ENCODE measurements at places on chromosomes 4 and X.
A peak's percentile ranks its signal among the peaks of the same experiment; 100 is the strongest.

DNA sequence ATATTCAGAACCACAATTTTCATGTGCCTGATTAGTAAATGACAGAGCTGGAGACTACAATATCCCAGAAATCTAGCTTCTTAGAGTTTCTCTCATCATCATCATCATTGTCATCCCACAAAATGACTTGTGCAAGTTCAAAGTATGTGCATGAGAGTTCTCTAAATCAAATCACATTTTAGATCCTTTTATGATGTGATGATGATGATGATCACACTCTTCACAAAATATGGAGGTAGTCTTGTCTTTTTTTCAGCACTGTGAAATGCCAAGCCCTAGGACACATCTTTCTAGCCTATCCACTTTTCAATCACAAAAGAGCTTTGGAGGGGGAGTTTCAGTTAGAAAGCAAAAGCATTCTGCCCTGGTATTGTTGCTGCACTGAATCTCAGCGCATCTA is 7.4 kb downstream of the MBNL3 start:
- DNase-seq, result no peak

GRCh38 chr4:137359691-137360315 is 172.5 kb downstream of the PCDH18 start:
- DNase-seq, result no peak

DNA sequence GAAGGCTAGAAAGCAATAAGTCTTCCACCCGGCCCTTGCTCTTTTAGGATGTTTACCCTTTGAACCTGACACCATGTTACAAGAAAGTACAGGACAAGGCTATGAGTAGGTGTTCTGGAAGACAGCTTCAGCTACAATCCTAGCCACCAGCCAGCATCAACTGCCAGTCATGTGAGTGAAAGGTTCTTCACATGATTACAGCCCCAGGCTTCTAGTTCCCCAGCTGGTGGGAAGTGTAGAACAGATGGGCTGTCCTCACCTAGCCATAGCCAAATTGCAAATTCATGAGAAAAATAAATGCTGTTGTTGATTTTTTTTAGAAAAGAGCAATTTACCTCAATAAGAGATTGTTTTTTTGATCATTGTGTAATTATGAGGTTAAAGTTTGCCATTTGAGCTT is 60.8 kb downstream of the GRXCR1 start:
- no peak for DNase-seq

GRCh38 chr4:87033902-87034301 is 99.1 kb downstream of the AFF1 start:
- no peak for DNase-seq

DNA sequence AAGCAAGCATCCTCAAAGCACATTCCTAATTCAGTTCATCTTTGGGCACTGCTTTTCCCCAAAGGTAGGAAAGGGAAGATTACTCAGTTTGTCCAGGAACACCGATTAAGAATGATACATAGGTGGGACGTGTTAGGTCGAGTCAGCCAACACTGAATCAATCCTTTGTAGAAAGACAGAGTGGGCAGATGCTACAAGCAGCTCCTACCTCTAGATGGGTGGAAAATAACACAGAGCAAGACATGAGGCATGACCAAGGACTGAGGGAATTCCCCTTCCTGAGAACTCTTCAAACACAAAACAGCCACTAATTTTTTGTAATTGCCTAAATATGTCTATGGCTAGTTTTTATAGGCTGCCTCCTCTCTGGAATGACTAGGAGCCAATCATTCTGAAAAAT is 331.7 kb downstream of the HNRNPD start:
- DNase-seq, result no peak

- no peak for DNase-seq
Measured at GRCh38 chrX:30791296-30792278, 97.5 kb downstream of the TAB3 start.

GRCh38 chr4:159071178-159071968 is 31.5 kb upstream of the RAPGEF2 start:
- DNase-seq, result no peak

DNA sequence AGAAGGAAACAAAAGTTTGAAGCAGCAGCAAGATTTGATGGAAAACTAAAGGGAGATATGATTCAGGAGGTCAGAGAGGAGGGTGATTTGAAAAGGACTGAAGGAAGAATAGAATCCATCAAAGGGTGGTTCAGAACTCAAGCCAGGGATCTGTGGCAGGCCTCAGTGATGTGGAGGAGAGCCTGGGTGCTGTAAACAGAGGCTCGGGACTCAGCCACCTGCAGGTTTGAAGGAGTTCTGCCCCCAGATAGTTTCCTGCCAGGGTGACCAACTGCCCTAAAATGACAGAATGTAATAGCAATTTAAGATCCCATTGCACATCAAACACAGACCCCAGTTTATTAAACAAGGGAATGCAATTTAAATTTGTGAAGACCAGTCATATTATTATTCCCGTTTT is 204.0 kb upstream of the FAT1 start:
- DNase-seq, result no peak

GRCh38 chr4:4800646-4801408 is 58.6 kb upstream of the MSX1 start:
- DNase-seq, result no peak

GRCh38 chrX:152537373-152537772 is 86.3 kb upstream of the GABRA3 start:
- peak; percentile 37 for DNase-seq

- no peak for DNase-seq
Measured at GRCh38 chrX:153981771-153982533, 9.4 kb downstream of the TMEM187 start.

- DNase-seq, result no peak
Measured at GRCh38 chr4:86586160-86586572, 7.9 kb upstream of the PTPN13 start.

DNA sequence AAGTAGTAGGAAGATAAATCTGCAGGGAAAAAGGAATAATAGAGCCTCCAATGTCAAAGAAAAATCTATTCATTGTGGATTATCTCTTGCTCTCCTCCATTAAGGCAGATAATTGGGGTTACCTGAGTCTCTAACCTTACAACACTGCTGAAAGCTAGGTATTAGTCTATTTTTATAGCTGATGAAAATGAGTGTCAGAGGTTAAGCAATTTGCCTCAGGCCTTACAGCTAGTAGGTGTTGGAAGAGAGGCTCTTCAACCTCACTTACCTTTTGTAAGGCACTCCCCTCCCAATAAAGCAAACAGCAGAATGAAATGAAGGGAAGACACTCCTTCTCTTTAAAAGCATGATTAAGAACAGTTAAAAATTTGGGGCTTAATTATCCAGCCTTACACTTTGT is 45.4 kb upstream of the GAB1 start:
- DNase-seq, result no peak

GRCh38 chr4:76585897-76586360 is 150.9 kb downstream of the SHROOM3 start:
- DNase-seq, result peak; percentile 84

GRCh38 chr4:108742451-108743420 is 20.1 kb downstream of the ETNPPL start:
- no peak for DNase-seq

- DNase-seq, result no peak
Measured at GRCh38 chrX:84830836-84831235, 172.8 kb upstream of the APOOL start.

GRCh38 chr4:168880072-168880675 is 129.9 kb downstream of the CBR4 start:
- no peak for DNase-seq

DNA sequence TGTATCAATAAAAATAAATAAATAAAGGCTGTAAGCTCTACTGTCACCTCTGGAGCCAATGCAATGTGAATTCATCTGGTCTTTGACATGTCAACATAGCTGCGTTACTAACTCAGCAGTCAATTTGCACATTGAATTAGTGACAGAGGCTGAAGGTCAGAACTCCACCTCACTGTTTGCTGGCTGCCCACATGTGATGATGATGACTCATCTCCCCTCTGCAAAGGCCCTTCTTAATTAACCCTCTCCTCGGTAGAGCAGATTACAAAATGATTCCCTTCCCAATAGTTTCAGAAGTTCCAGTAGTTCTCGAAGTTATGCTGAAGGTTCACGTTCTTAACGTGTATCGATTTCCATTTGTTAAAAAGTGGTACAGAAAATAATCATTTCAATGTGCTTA is 1626.0 kb upstream of the TENM3 start:
- no peak for DNase-seq

GRCh38 chrX:40006106-40007017 is 91.4 kb downstream of the BCOR start:
- DNase-seq, result no peak

DNA sequence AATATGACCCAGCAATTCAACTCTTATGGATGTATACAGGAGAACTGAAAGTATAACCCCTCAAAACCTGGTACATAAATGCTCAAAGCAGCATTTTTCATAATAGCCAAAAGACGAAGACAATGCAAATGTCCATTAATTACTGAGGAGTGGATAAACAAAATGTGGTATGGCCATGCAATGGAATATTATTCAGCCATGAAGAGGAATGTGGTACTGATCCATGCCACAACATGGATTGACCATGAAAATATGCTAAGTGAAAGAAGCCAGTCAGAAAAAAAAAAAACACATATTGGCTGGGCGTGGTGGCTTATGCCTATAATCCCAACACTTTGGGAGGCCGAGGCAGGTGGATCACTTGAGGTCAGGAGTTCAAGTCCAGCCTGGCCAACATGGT is 74.5 kb upstream of the PLS3 start:
- DNase-seq, result no peak

DNA sequence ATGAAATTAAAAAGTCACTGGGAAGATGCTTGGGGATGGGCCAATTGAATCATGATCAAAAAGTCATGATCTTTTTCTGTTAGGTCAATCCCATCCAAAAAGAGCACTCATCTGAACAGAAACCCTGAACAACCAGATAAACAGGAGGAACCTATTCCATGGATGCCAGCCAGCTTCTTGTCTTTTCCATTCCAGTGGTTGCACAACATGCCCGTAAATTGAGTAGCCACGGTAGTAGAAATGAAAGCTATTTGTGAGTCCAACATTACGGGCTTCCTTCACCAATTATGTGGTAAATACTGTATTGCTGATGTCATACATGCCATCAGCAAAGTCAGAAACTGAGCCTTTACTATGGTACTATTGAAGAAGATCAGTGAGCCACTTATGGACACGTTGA is 982.4 kb upstream of the HS3ST1 start:
- DNase-seq, result no peak

DNA sequence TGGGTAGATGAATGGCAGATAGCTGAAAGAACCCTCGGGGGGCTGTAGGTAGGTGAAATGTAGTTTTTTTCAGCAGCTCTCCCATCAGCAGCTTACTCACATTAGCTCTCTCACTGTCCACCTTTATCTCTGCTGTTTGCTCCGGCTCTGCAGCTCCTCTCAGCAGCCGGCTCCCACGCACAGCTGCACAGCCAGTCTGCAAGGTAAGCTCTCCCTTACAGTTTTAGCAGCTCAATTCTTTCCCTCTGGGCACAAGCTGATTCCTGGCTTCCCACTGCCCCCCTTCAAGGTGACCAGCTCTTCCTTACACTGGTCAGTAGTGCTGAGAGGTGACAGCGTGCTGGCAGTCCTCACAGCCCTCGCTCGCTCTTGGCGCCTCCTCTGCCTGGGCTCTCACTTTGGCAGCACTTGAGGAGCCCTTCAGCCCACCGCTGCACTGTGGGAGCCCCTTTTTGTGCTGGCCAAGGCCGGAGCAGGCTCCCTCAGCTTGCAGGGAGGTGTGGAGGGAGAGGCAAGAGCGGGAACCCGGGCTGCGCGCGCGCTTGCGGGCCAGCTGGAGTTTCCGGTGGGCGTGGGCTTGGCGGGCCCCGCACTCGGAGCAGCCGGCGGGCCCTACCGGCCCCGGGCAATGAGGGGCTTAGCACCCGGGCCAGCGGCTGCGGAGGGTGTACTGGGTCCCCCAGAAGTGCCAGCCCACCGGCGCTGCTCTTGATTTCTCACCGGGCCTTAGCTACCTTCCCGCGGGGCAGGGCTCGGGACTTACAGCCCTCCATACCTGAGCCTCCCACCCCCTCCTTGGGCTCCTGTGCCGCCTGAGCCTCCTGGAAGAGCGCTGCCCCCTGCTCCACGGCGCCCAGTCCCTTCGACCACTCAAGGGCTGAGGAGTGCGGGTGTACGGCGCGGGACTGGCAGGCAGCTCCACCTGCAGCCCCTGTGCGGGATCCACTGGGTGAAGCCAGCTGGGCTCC is 393.6 kb downstream of the CENPC start:
- no peak for DNase-seq

GRCh38 chr4:168515222-168516011 is 18.6 kb downstream of the PALLD start:
- DNase-seq, result no peak

DNA sequence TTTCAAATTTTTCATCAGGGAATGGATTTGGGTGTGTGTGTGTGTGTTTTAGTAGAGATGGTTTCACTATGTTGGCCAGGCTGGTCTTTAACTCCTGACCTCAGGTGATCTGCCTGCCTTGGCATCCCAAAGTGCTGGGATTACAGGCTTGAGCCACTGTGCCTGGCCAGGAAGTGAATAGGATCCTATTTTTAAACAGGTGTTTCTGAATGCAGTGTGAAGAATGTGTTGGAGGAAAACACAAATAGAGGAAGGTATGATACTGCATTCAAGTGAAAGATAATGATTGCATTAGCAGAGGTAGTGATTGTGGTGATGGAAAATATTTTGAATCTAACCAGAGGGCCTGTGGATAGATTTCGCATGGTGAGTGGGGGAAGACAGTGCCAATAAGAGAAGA is 189.6 kb downstream of the TENM3 start:
- DNase-seq, result no peak

GRCh38 chr4:138659812-138660316 is 355.7 kb upstream of the NOCT start:
- no peak for DNase-seq

DNA sequence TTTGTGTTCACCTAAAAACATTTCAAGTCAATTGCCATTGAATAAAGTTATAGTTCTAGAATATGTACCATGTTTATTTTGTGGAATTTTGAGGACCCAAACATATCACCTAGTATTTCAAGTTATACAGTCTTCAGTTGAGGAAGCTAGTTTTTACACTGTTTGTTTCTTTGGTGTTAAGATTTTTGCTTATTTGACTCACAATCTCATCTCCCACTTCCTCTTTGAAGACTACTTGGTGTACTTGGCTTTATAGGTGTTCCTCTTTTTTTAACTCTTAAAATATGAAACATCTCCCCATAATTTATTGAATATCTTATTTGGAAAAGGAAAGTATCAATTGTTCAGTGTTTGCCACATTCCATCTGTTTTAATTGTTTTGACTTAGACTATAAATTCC is 675.4 kb downstream of the RAPGEF2 start:
- no peak for DNase-seq

- DNase-seq, result no peak
Measured at GRCh38 chr4:115674485-115674884, 561.1 kb upstream of the NDST4 start.

DNA sequence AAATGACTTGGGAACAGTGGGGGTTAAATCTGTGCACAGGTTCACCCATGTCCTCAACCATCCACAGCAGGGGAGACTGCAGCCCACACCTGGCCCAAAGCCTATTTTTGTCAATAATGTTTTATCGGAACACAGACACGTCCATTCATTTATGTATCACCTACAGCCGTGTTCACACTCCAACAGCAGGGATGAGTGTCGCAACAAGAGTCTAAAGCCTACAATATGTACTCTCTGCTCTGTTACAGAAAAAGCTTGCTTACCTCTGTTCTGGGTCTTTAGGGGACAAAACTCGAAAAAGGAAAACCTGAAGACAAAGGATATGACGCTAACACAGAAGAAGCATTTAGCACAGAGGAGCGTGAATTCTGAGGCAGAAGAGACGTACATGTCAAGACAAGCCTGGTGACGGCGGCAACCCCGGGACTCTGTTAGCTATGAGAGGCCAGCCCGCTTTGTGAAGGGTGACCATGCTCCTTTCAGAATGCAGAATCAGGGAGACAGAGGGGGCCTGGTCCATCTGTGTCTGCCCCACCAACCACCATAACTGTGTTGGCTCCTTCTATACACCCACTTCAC is 45.5 kb downstream of the AFAP1 start:
- no peak for DNase-seq

- peak; percentile 64 for DNase-seq
Measured at GRCh38 chr4:75169427-75169826, 236.5 kb downstream of the PARM1 start.

Measured in NCI-H187 (cell line).